ENCODE measurements at places on chromosomes 3 and 15.
A peak's percentile ranks its signal among the peaks of the same experiment; 100 is the strongest.

- DNase-seq, result peak; percentile 83
Measured at GRCh38 chr15:40307421-40308211, at the start of gene PLCB2. PLCB2 (minus strand) TSS chr15:40307935; CDS start chr15:40307672, 263 bp downstream.

DNA sequence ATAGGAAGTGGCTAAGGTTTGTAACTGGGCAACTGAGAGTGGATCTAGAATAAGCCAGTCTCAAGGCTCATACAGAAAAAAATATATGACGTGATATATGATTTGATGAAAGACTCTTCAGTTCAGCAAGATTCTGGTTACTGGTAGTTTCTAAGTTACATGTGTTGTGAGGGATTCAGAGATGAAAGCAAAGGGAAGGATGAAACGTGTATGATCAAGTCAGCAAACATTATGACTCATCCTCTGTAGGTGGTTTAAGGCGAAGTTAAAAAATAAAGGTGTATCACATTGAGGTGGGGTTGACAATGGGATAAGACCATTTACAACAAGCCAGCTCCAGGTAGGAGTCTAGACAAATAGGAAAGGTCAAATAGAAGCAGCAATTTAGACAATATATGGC is 16.2 kb downstream of the TERC start:
- DNase-seq, result no peak

GRCh38 chr3:63912768-63913588 is 795 bp upstream of the SCAANT1 start:
- DNase-seq, result no peak

DNA sequence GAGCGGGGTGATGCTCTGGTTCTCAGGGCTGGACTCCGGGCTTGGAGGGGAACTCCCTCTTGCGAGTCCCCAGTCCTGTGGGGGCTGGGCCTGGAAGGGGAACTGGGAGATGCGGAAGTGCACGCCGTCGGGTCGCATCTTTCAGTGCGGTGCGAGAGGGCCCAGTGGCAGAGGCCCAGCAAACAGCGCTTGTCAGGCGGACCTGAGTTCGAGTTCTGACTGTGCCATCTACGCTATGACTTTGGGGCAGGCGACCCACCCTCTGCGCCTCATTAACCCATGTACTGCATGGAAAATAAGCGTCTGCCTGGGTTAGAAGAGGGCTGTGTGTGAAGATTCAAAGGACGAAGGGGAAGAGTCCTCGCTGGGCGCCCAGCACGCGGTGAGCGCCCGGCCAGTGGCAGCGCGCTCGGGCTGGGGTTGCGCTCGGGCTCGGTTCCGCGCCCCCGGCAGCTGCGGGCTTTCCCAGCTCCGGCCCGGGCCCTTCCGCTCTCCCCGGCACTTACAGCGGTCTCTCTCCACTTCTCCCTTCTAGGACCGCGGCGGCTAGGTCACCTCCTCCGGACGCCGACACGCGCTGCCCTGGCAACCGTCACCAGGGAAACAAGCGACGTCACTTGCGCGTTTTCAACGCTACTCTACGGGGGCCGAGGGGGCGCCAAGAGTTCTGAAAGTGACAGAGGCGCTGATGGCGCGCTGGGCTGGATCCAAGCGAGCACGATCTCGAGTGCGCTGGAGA is at the start of gene CCDC13:
TSS of gene CCDC13 (minus strand) at position 584 of the 739 bp plus-strand sequence. CDS start 14,908 bp downstream, outside the sequence.
- DNase-seq, result peak; percentile 89

GRCh38 chr15:59174835-59175831 is 31.5 kb upstream of the LDHAL6B start:
- peak; percentile 22 for DNase-seq

DNA sequence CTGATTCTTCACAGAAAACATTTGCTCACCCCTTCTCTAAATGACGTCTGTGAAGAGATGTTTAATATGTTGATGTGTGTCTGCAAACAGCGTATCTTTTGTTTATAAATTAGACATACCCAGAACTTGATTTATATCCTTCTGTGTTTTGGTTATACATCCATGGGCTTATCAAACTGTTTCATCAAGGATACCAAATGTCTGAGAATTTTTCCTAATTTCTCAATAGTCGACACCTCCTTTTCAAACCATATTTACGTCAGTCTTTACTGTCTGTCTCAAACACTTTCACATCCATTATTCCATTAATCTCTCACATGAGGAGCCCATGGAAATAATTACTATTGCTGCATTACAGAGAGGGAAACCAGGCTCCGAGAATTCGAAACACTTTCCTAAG is 85.4 kb downstream of the FGF12 start:
- DNase-seq, result no peak

DNA sequence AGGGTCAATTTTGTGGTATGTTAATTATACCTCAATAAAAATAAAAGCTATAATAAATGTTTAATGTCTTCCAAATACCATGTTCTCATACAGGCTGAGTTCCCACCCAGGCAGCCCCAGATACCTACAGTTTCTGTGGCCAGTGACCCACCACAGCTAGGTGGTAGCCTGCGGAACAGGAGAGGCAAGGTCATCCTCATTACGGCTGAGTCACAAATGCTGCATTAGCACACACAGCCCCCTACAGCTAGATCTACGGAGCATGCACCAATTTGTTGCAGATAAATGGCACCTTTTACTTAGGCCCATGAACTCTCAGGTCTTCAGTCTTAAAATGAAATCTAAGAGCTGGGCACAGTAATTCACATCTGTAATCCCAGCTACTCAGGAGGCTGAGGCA is 5.1 kb downstream of the SPATA12 start:
- no peak for DNase-seq

DNA sequence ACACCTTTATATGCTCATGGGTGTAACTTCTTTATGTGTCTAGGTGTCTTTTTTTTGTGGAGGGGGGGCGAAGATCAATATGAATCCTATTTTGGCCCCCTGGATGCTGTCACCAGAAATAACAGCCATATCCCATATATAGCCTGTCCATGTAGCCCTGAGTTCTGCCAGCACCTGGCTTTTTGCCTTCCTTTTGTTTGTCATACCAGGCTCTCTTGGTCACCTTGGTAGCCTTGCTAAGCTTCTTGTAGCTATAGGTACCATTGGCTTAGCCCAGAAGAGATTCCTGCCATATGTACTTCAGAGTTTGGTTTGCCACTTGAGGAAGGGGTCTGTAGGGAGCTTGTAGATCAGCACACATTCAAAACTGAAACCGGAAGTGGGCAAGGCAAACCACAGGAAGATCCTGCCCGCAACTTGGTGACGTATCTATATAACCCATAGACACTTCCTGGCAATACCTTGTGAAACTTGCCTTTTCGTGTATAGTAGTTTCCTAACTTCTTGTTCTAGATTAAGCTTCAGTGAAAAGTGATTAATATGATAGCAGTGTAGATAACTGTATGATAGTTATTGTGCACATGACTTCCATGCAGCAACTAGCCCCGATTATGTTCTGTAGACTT is 11.9 kb downstream of the RASA2 start:
- peak; percentile 90 for DNase-seq

- no peak for DNase-seq
Measured at GRCh38 chr15:41559239-41559782, 299 bp downstream of the TYRO3 start.

- no peak for DNase-seq
Measured at GRCh38 chr3:115085197-115085865, 61.8 kb downstream of the ZBTB20 start.

GRCh38 chr15:51155016-51155580 is 60.4 kb upstream of the TNFAIP8L3 start:
- DNase-seq, result no peak

Measured in GDM1 (cell line).